ENCODE measurements at places on chromosomes 6 and 20. TPM values are rescaled to one million over a fixed set of nuclear protein-coding genes. Genes with fewer than 3 reads are reported as not detected.

Gene CRISP3
- total RNA-seq, result 0.31 TPM

DNA sequence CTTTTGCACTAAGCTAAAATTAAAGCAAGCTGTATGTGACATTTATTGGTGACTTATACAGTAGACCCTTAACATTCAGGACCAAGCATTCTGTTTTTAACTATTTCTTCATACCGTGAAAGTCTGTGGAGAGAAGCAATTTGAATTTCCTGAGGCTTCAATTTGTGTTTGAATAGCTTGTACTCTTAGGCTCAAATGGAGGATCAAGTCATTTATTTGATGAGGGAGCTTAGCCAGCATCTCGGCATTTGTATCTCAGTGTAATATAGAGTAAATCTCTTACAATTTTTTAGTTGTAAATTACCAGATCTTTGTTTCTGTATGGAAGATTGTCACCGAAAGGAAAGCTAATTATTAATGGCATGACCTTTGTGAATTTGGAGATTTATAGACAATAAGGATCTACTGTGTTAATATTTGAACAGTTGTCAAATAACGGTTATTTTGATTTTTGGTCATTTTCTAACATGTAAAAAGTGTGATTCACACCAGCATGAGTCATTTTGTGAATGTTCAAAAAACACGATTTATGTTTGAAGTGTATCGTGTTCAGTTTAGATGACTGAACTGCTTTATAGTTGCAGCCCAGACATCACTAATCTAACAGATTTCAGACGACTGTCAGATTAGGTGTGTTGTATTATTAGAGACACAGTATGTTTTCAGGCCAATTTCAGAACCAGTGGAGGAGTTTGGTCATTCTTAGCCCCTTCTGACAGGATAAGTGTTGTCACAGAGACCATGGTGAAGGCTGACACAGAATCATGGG lies 332.9 kb downstream of the CDKAL1 start:
- DNase-seq, result no peak
- no peaks in the 10 kb centered on the region for H3K36me3 ChIP-seq
- no peak overlapping the region for H3K27ac ChIP-seq
- H3K4me1 ChIP-seq, result no peaks in the 10 kb centered on the region
- no peak overlapping the region for H3K4me3 ChIP-seq

- no peak overlapping the region for H3K27ac ChIP-seq
- no peak for DNase-seq
- no peaks in the 10 kb centered on the region for H3K27me3 ChIP-seq
- H3K4me1 ChIP-seq, result no peaks in the 10 kb centered on the region
- no peak overlapping the region for H3K4me3 ChIP-seq
These were observed 16.3 kb upstream of the IL17F start for GRCh38 chr6:52260634-52261033.

Gene TULP1
- 0.09 TPM for total RNA-seq

Gene USP49
- total RNA-seq, result 6.9 TPM

Gene SRSF3
- total RNA-seq, result 477 TPM

DNA sequence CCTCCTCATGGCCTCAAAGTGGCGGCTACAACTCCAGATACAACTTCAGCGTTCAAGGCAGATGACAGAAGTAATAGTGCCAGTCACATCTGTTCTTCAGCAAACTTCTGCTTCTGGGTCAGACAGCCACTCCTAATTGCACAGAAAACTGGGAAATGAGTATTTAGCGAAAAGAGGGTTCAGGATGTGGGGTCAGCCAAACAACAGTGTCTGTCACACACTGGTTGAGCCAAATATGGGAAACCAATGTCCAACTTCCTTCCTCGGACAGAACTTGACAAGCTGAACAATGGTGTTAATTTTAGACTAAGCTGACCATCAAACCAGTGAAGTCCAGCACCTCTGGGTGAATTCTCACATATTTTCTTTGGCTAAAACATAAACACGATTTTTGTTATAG lies 22.1 kb downstream of the NUDT3 start:
- no peaks in the 10 kb centered on the region for H3K27me3 ChIP-seq
- H3K36me3 ChIP-seq, result peaks cover 26% of the 10 kb centered on the region
- H3K27ac ChIP-seq, result no peak overlapping the region
- DNase-seq, result no peak
- H3K4me3 ChIP-seq, result no peak overlapping the region
- peaks cover 9% of the 10 kb centered on the region for H3K4me1 ChIP-seq

- no peaks in the 10 kb centered on the region for H3K36me3 ChIP-seq
- peaks cover 81% of the 10 kb centered on the region for H3K27me3 ChIP-seq
- no peak overlapping the region for H3K4me3 ChIP-seq
- DNase-seq, result no peak
- no peaks in the 10 kb centered on the region for H3K4me1 ChIP-seq
These were observed 13.7 kb downstream of the MAS1 start for GRCh38 chr6:159904497-159904911.

Gene MDFI
- not detected for total RNA-seq

DNA sequence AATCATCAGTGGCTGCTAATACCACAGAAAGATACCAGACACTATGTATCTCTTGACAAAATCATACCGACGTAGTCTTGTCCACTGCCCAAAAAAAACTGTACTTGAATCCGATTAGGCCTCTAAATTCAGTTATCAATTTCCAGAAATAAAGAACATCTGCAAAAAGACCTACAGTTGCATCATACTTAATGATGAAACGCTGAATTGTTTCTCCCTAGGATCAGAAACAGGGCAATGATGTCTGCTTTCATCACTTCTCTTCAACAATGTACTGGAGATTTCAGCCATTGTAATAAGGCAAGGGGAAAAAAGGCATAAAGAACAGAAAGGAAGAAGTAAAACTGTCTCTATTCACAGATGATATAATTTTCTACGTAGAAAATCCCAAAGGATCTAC lies 152.0 kb downstream of the TASP1 start:
- DNase-seq, result no peak
- no peaks in the 10 kb centered on the region for H3K27me3 ChIP-seq
- H3K27ac ChIP-seq, result no peak overlapping the region
- no peak overlapping the region for H3K4me3 ChIP-seq

DNA sequence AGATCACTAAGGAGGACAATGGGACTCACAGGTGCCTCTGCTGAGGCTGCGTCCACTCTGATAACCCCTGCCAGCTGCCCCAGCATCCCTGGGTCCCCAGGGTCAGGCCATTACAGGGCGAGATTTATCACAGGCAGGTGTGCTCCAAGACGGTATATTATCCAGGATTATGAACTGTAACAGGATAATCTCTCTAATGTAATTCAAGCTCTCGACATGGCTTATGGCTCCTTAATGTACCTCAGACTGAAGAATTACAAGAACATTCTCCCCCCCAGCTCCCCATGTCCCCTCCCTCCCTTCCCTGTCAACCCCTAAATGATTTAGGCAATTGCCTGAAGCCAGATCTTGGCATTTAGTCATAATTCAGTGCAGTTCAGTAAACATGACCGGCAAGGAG lies 86.8 kb downstream of the NCR2 start:
- H3K27ac ChIP-seq, result no peak overlapping the region
- H3K36me3 ChIP-seq, result no peaks in the 10 kb centered on the region
- H3K27me3 ChIP-seq, result peaks cover 27% of the 10 kb centered on the region
- no peaks in the 10 kb centered on the region for H3K4me1 ChIP-seq
- DNase-seq, result no peak
- no peak overlapping the region for H3K4me3 ChIP-seq

DNA sequence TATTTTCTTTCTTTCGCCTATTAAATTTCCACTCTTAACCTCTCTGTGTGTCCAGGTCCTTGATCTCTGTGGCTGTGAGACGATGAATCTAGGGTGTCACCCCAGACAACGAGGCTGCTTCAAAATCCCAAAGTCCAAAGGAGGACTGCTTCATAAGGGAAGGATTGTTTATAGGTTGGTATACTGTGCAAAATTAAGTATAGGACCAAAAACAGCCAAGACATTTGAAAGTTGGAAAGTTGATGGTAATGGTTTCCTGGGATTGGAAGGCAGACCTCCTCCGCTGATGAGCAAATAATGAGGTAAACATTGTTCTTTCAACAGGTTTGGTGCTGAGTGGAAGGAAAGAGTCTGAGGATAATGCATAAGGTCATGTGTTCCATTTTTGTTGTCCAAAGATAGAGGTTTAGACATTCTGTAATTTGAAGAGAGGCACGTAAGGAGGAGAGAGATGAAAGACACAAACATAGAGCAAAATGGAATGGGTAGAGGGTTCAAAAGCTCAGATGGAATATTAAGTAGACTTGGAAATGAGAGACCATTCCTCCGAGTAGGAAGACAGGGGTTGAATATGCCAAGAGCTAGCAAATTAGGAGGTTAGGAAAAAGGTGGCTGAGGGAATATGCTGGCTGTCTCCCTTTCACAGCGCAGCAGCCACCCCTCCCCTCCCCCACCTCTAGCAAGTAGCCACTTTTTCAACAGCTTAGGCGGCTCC lies 24.8 kb downstream of the ZNF311 start:
- H3K36me3 ChIP-seq, result no peaks in the 10 kb centered on the region
- peaks cover 30% of the 10 kb centered on the region for H3K4me1 ChIP-seq
- H3K27ac ChIP-seq, result peak overlapping the region; percentile 97
- peak overlapping the region; percentile 56 for H3K4me3 ChIP-seq

Gene LY86
- total RNA-seq, result not detected

DNA sequence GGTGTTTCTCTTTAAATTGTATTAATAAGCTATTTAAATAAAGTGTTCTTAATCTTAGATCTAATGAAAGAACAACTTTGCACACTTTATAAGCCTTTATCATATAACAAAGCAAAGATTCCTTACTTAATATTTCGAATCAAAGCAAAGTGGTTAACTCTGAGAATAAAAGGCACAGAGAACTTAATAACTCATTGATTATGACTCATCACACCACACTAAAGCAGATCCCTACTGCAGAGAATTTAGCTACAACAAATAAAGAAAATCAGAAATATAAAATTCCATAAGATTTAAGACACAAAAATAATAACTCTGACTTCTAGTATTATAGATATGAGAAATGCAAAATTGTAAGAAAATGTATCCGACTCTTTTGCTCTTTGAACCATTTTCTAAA lies 135.6 kb upstream of the RUNX2 start:
- no peak for DNase-seq
- H3K27me3 ChIP-seq, result no peaks in the 10 kb centered on the region
- H3K36me3 ChIP-seq, result no peaks in the 10 kb centered on the region
- no peaks in the 10 kb centered on the region for H3K4me1 ChIP-seq
- H3K4me3 ChIP-seq, result no peak overlapping the region

Gene TMEM74B
- 18.3 TPM for total RNA-seq

- no peaks in the 10 kb centered on the region for H3K27me3 ChIP-seq
- no peak overlapping the region for H3K27ac ChIP-seq
- peaks cover 9% of the 10 kb centered on the region for H3K4me1 ChIP-seq
- no peak for DNase-seq
- H3K36me3 ChIP-seq, result no peaks in the 10 kb centered on the region
- H3K4me3 ChIP-seq, result no peak overlapping the region
These were observed 104.9 kb upstream of the IYD start for GRCh38 chr6:150263765-150264404.

- DNase-seq, result peak; percentile 69
- H3K36me3 ChIP-seq, result no peaks in the 10 kb centered on the region
- H3K4me1 ChIP-seq, result peaks cover 19% of the 10 kb centered on the region
- H3K27me3 ChIP-seq, result no peaks in the 10 kb centered on the region
These were observed 43.9 kb upstream of the EEF1A1 start for GRCh38 chr6:73564578-73565345.

Gene SIRPB1
- total RNA-seq, result not detected

All from K562 (cell line).